ENCODE measurements at places on chromosomes 1 and 21.

DNA sequence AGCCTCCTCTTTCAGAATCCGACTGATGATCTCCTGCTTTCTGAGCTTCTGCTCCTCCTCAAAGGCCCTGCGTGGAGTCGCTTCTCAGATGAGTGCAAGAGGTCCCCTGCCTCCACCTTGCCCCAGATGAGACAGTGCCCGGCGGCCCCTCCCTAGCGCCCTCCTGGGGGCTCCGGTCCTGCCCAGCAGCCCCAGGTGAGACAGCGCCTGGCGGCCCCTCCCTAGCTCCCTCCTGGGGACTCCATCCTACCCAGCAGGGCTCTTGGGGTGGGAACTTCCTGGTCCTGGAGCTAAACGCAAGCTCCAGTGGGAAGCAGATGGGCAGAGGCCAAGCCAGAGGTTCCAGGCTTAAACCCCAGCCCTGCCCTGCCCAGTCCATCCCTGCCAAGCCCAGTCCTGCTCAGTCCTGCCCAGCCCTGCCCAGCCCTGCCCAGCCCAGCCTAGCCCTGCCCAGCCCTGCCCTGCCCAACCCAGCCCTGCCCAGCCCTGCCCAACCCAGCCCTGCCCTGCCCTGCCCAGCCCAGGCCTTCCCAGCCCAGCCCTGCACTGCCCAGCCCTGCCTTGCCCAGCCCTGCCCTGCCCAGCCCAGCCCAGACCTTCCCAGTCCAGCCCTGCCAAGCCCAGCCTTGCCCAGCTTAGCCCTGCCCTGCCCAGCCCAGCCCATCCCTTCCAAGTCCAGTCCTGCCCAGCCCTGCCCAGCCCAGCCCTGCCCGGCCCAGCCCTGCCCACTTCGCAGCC, 34.6 kb downstream of the CFAP74 start:
- no peak for DNase-seq

DNA sequence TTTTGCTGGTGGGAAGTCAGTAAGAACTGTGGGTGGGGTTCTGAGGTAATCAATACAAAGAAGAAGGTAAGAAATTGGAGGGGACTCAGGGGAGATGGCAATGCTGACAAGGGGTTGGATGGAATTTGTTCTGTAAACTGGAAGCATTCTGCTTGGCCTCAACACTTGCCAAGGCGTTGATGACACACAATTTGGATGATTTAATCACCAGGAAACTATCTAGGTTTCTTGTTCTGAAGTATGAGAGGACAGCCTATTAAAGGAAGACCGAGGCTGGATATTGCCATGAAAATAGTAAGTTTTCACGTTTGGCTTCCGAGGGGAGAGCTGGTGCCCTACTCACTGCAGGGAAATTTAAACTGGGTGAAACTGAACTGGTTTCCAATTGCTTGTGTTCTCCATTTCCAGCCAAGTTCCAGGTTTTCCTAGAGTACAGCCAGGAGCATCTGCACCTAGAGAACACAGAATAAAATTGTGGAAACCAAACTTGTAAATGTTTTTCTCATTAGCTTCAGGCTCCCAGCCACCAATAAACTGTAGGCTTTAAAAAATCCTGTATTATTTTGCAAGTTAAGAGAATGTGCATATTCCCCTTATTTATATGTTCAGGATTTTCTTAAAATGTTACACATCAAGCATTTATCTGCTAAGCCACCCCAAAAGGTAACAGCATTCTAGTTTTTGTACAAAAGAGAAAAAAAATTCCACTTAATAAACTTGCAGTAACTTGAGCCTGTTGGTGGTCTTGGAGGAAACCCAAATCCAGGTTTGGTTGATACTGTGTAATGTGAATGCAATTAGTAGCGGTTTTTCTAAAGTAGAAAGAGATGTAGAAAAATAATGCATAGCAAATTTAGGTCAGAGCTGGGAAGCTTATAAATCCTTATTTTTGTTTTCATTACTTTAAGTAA, 53.8 kb downstream of the ROR1 start:
- DNase-seq, result no peak

DNA sequence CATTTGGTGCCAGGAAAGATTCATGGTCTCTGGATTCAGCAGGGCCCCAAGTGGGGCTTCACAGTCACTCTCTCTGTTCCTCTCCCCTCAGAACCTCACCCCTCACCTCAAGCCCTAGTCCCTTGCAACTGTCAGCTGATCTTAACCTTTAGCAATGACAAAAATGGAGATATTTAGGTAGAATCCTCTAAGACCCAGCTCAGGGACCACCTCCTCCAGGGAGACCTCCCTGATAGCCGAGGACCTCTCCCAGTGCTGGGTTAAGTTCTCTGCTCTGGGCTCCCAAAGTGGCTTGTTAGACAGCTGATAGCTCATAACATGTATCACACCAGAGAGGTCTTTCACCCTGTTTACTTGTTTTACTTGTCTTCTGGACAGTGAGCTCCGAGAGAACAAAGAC, 257.6 kb upstream of the KIAA0040 start:
- DNase-seq, result no peak

GRCh38 chr1:45275054-45275453, 51.6 kb upstream of the HPDL start:
- no peak for DNase-seq

DNA sequence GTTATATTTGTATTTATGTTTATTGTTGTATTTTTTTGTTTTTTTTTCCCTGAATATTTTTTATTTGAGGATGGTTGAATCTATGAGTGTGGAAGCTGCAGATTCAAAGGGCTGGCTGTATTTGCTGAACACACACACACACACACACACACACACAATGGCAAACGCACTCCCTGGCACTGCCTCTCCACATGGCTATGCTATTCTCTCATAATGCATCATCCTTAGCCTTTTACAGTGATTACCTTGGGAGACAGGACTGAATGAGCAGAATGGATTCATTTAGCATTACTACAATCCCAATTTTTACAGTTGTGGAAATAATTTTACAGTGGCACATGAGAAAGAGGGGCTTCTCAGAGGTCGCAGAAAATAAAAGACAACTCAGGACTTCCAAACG, 390.1 kb downstream of the PCP4 start:
- no peak for DNase-seq

GRCh38 chr1:216902669-216903381, 179.6 kb upstream of the ESRRG start:
- no peak for DNase-seq

DNA sequence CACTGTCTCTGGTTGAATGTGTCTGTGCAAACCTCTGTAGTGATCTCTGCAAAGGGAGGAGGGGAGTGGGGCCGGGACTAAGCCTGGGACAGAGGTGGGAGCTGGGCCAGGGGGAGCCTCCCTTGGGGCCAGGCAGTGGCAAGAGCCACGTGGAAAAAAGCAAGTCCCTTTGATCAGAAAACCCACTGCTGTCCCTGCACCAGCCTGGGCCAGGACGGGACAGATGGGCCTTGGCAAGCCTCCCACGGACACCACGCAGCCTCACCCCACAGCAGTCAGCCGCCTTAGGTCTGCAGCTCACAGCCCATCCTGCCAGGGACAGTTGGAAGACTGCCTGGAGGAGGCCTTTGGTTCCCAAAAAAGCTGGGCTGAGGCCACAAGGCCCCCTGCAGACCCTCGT, 11.7 kb upstream of the TRAPPC10 start:
- no peak for DNase-seq

DNA sequence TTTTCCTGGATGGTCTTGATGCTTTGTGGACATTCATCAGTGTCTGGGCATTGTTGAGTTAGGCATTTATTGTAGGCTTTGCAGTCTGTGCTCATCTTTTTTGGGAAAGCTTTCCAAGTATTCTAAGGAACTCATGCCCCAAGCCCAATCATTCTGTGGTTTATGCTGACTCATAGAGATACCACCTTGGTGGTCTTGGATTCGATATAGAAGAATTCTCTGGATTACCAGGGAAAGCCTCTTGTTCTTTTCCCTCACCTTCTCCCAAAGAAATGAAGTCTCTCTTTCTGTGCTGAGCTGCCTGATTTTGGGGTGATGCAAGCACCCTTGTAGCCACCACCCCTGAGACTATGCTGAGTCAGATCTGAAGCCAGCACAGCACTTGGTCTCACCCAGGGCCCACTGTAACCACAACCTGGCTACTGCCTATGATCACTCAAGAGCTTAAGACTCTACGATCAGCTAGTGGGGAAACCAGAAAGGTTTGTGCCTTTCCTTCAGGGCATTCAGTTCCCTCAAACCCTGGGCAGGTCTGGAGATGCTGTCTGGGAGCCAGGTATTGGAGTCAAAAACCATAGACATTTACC, 422.6 kb downstream of the NUF2 start:
- no peak for DNase-seq

- DNase-seq, result peak; percentile 8
These were observed 79.3 kb downstream of the ADARB1 start for GRCh38 chr21:45153358-45154318.

- no peak for DNase-seq
These were observed 56.3 kb downstream of the KIAA0040 start for GRCh38 chr1:175136246-175136645.

DNA sequence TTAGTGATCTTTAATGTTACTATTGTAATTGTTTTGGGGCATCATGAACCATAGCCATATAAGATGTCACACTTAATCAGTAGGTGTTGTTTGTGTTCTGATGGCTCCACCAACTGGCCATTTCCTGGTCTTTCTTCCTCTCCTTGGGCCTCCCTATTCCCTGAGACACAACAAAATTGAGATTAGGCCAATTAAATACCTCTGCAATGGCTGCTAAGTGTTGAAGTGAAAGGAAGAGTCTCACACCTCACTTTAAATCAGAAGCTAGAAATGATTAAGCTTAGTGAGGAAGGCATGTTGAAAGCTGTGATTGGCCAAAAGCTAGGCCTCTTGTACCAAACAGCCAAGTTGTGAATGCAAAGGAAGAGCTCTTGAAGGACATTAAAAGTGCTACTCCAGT, 30.7 kb downstream of the PPP2R5A start:
- peak; percentile 3 for DNase-seq

DNA sequence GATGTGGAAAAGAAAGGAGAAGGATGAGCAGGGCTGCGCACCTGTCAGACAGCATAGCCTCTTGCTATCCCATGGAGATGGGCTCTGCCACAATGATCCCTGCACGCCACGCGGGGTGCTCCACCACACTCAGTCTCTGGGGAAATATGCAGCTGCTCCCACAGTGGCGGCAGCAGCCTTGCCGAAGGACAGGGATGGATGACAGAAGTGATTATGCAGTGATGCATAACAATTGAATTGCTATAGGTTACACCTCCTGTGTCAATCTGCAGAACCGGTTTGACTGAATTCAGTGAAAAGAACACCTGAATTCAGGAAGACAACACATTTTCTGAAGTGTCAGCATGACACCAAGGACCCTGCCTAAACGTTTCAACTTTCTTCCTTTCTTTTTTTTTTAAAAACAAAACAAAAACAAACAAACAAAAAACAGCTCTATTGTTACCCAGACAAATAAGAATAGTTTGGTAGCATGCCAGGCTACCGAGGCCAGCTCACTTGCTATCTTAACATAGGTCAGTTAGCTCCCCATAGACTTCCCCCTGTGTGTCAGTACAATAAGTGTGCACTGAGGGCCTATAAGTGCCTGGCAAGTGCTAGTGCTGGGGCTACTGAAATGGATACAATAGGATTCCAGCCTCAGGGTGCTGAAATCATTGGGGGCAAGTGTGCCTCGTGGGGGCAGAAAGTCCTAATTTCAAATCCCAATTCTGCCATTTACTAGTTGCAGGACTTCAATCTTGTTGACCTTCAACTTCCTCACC, 127.6 kb upstream of the LMO4 start:
- no peak for DNase-seq

- DNase-seq, result no peak
These were observed 128.8 kb downstream of the KCNJ6 start for GRCh38 chr21:37787456-37787855.

- DNase-seq, result no peak
These were observed at the start of gene CA6 for GRCh38 chr1:8945568-8945967. CA6 (plus strand) TSS chr1:8945868; CDS start chr1:8945887, 19 bp downstream.

DNA sequence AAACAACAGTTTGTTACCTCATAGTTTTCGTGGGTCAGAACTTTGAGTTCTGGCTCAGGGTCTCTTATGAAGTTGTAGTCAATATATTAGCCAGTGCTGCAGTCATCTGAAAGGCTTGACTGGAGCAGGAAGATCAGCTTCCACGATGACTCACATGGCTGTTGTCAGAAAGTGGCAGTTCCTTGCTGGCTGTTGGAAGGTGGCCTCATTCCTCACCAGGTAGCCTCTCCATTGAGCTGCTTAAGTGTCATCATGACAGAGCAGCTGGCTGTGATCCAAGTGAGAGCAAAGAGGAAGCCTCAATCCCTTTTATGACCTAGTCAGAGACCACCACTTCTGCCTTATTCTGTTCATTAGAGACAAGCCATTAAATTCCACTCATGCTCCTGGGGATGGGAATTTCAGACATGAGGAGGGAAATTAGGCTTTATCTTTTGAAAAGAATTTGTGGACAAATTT, 5.6 kb downstream of the OSBPL9 start:
- DNase-seq, result no peak

DNA sequence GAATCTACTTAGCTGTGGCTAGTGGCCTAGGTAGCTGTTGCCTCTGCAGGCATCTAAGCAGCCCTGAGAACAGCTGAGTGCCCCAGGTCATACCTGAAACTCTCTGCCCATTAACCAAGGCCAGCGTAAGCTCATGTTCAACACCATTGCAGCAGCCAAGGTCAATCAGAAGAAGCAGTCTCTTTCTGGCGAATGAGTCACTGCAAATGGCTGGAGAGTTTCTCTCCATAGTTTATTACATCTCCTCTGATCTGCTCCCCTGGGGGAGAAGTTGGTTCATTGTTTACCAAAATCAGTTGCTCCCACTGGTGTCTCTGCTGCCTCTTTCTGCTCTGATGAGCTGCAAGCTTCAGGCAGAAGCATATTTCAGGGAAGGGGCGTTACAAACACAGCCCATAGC, 6.9 kb upstream of the BCL9 start:
- no peak for DNase-seq

DNA sequence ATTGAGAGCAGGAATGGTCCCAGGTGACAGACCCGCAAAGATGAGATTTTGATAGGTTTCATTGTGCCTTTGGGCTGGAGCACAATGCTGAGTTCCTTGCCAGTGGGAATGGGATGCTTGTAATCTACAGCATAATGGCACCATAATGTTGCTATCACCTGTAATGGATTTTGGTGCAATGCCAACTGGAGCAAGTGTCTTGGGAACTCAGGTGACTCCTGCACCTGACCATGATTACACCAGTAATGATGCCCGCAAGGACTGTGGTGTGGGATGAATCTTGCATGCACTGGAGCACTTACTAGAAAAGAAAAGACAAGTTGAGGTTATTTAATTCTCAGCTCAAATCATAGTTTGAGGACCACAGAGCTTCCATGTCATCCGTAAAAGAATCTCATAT, 96.7 kb downstream of the PTPRU start:
- DNase-seq, result no peak

DNA sequence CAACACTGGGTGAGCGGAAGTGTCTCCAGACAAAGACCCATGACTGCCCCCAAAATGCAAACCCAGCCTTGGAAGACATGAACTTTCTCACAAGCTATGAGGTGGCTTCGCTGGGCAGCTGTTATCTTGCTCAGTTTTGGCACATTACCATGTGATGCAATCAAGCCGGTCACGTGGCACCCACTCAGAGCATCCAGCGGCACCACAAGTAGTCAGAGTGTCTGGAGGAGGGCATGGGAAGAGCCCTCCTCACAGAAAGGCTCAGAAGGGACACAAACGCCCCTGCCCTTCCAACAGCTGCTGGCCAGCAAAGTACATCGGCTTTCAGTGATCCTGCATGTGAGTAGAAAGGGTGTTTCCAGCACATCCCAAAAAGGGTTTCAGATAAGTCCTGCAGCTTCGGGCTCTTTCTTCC, 145.5 kb upstream of the IRF2BP2 start:
- DNase-seq, result no peak
